ENCODE measurements at places on chromosomes 2 and 18. TPM values are rescaled to one million over a fixed set of nuclear protein-coding genes. Genes with fewer than 3 reads are reported as not detected.

DNA sequence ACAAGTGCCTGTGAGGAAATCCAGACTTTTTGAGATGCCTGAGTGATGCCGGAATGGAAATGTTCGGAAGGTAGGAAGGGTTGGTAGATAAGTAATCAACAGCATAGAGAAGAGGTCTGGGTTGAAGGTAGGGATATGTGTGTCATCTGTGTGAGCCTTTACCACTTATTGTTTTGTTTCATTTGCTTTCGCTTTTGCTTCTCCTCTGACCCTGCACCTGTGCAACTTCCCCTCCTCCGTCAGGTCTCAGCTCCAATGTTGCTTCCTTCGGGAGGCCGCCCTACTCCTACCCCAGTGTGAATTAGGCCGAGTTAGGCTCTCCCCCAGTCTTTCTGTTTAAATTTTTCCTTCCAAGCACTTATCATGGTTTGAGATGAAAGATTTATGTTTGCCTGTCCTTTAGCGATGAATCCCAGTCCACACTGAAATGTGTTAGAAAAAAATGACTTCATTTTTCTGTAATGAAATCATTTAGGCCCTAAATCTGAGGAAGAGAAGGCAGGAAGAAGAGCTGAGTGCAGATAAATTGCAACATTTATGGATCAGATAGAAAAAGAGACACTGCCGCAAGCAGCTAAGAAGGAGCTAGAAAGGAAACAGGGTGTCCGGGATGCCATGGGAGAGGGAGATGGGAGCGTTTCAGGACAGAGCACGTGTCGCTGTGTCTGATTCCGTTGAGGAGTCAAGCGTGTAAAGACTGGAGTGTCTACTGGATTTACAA, 139.6 kb upstream of the PELI1 start:
- no peak for DNase-seq

STAT4 gene
- 2.6 TPM for total RNA-seq

VIL1 gene
- total RNA-seq = not detected

- no peak for DNase-seq
Observed at GRCh38 chr2:70144443-70145143, 46.2 kb downstream of the C2orf42 start.

DNA sequence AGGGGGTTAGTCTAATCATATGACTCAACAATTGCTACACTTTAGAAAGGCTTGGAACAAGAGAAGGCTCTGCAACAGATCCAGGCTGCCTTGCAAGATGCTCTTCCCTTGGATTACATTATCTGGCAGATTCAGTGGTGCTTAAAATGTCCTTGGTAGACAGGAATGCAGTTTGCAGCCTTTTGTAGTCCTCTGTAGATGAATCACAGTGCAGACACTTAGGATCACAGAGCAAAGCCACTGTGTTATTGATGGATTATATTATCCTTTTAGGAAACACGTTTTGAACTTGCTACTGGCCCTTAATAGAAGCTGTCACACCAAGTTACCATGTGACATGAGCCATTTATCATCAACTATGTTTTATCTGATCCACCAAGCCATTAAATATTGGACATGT, 152.2 kb downstream of the CBLN2 start:
- no peak for DNase-seq

GRCh38 chr2:239790313-239790712, 234.8 kb downstream of the NDUFA10 start:
- DNase-seq = no peak

ANKRD30B gene
- 0.40 TPM for total RNA-seq

- DNase-seq = peak; percentile 32
Observed at GRCh38 chr18:49813069-49813318, 339 bp downstream of the ACAA2 start.

GRCh38 chr2:155947069-155947468, 385.5 kb downstream of the NR4A2 start:
- DNase-seq = no peak

GRCh38 chr2:102604769-102605168, 14.6 kb upstream of the SLC9A2 start:
- peak; percentile 43 for DNase-seq

PTPRN gene
- 4.4 TPM for total RNA-seq

DNA sequence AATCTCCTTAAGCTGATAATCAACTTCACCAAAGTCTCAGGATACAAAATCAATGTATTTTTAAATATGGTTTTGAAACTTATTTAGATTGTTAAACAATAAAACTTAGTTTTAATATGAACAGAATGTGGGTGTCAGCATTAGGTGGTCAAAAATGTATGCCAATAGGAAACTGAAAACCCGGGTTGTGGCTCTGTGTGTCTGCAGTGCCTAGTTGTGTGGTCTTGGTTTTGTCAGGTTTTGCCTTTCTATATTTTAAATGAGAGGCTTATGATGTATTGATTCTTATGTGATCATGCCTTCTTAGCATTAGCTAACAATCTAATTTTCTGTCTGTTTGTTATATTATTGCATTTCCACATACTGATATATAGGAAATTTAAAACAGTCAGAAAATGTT, 227.8 kb downstream of the ZNF407 start:
- DNase-seq = no peak

Data from thyroid gland (tissue), 4 donors.